ENCODE measurements at places on chromosomes 11 and 22. TPM values are rescaled to one million over a fixed set of nuclear protein-coding genes. Genes with fewer than 3 reads are reported as not detected.

GRCh38 chr11:122963961-122964360 lies 17.7 kb downstream of the BSX start:
- H3K27me3 ChIP-seq, result no peaks in the 10 kb centered on the region
- no peak overlapping the region for H3K4me3 ChIP-seq
- no peak for DNase-seq
- H3K27ac ChIP-seq, result no peak overlapping the region
- no peaks in the 10 kb centered on the region for H3K36me3 ChIP-seq

- no peaks in the 10 kb centered on the region for H3K27me3 ChIP-seq
- peaks cover 5% of the 10 kb centered on the region for H3K36me3 ChIP-seq
- DNase-seq, result no peak
- H3K4me3 ChIP-seq, result no peak overlapping the region
- peaks cover 25% of the 10 kb centered on the region for H3K4me1 ChIP-seq
These were observed 19.5 kb downstream of the TXN2 start for GRCh38 chr22:36461665-36462649.

Gene MUC15
- not detected for total RNA-seq

Gene TRIM51
- not detected for total RNA-seq

DNA sequence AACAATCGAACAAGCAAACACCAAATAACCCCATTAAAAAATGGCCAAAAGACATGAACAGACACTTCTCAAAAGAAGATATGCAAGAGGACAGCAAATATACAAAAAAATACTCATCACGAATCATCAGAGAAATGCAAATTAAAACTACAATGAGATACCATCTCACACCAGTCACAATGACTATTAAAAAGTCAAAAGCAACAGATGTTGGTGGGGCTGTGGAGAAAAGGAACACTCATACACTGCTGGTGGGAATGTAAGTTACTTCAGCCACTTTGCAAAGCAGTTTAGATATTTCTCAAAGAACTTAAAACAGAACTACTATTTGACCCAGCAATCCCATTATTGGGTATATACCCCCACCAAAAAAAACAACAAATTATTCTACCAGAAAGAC lies 51.3 kb upstream of the FLI1 start:
- H3K27ac ChIP-seq, result no peak overlapping the region
- H3K36me3 ChIP-seq, result no peaks in the 10 kb centered on the region
- DNase-seq, result no peak
- no peak overlapping the region for H3K4me3 ChIP-seq

Gene DNAJB13
- not detected for total RNA-seq

Gene MPZL3
- total RNA-seq, result 0.45 TPM

DNA sequence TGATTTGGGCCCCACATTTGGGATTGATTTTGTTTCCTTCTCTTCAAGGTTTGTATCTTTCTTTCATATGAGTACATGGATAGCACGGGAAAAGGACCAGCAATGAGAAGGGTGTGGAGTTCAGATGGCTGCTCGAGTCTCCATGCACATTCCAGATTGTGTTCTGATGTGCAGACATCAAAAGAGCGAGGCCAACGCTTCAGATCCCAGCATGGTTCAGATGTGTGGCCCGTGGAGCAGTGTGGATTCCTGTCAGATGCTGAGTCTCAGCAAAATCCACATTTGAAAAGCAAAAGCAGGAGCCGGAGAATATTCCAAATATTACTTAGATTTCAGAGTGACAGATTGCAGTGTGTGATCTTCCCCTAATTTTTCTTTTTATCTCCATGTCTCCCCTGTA lies 219.4 kb downstream of the DBX1 start:
- no peaks in the 10 kb centered on the region for H3K27me3 ChIP-seq
- DNase-seq, result no peak
- H3K36me3 ChIP-seq, result peaks cover 15% of the 10 kb centered on the region

DNA sequence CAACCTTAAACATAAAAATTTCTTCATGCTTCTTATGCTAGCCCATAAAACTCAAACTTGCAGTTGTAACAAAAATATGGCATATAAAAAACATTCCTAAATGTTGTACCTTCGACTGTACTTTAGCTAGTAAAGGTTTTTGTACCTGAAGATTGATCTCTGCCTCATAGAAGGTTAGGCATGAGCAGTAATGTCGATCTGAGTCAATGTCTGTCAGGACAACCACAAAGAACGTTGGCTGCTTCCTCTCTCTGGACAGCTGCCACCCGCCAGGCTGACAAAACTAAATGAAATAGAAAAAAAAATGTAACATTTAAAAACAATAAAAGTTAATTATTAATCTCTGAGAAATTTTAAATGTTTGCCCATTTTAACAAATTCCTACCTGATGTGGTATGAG lies 251.3 kb downstream of the SBF2 start:
- no peak overlapping the region for H3K4me3 ChIP-seq
- H3K36me3 ChIP-seq, result peaks cover 9% of the 10 kb centered on the region
- DNase-seq, result no peak
- no peaks in the 10 kb centered on the region for H3K27me3 ChIP-seq
- no peaks in the 10 kb centered on the region for H3K4me1 ChIP-seq

DNA sequence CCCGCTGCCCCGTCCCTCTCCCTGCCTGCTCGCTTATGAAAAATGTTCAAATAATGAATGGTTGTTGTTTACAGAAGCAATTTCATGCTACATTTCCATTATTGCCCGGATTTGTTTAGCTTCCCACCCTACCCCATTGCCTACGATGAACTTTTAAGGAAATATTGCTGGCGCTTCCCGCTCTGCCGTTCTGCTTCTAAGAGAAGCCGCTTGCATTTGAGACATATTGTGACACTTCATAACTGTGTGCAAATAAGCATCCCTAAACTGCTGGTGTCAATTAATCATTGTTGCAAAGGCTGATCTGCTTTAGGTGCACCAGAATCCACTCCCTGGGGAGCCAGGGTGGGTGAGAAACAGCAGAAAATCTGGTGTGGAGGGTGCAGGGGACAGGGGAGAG lies 52.3 kb upstream of the LMO1 start:
- peaks cover 6% of the 10 kb centered on the region for H3K4me1 ChIP-seq
- H3K27ac ChIP-seq, result no peak overlapping the region
- H3K27me3 ChIP-seq, result no peaks in the 10 kb centered on the region
- H3K36me3 ChIP-seq, result no peaks in the 10 kb centered on the region
- DNase-seq, result no peak

DNA sequence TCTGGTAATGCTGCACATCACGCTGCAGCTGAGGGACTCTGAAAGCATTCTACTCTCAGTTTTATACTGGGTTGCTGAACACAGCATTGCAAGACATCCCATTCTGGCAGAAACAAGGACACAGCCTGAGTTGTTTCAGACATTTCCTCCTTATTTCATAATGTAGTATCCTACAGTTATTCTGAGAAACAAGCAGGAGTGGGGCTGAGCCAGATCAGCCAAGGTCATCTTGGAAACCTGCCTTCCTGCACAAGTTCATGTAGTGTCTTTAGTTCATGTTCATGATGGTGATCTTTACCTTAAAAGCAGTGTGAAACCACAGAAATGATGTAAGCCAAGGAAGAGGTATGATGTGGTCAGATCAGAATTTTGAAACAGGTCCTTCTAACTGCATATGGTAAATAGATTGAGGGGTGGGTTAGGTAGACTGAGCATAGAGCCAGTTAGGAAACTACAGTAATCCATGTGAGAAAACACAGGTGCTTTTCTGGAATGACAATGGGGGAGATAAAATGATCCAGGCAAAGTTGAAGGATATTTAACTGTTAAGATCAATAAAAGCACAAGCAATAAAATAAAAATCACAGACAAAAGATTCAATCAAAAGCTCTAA lies 1686.8 kb downstream of the LRRC4C start:
- H3K36me3 ChIP-seq, result no peaks in the 10 kb centered on the region
- no peaks in the 10 kb centered on the region for H3K4me1 ChIP-seq
- H3K4me3 ChIP-seq, result no peak overlapping the region
- no peak overlapping the region for H3K27ac ChIP-seq
- no peak for DNase-seq
- H3K27me3 ChIP-seq, result no peaks in the 10 kb centered on the region

DNA sequence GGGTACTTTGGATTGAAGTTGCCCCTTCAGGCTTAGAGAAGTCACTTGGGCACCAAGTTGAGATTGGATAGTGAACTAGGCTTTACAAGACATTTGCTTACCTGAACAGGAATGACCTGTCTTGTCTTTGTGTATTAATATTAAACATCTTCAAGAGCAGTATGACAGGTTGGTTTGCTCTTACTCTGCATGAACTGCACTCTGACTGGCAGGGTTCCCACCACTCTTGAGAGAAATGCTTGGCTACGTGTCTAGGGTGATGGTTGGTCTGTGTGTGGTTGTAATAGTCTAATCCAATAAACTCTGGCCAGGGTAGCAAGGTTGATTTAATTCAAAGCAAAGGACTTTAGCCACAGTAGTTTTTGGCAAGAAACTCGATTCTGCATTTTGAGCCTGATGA lies 20.1 kb upstream of the SPTBN2 start:
- peaks cover 15% of the 10 kb centered on the region for H3K4me1 ChIP-seq
- no peak overlapping the region for H3K27ac ChIP-seq
- no peaks in the 10 kb centered on the region for H3K27me3 ChIP-seq
- H3K4me3 ChIP-seq, result no peak overlapping the region
- H3K36me3 ChIP-seq, result no peaks in the 10 kb centered on the region
